Heart left ventricle (tissue), 16 donors: ENCODE measurements at places on chromosomes 2 and 18. TPM values are rescaled to one million over a fixed set of nuclear protein-coding genes. Genes with fewer than 3 reads are reported as not detected.

DNA sequence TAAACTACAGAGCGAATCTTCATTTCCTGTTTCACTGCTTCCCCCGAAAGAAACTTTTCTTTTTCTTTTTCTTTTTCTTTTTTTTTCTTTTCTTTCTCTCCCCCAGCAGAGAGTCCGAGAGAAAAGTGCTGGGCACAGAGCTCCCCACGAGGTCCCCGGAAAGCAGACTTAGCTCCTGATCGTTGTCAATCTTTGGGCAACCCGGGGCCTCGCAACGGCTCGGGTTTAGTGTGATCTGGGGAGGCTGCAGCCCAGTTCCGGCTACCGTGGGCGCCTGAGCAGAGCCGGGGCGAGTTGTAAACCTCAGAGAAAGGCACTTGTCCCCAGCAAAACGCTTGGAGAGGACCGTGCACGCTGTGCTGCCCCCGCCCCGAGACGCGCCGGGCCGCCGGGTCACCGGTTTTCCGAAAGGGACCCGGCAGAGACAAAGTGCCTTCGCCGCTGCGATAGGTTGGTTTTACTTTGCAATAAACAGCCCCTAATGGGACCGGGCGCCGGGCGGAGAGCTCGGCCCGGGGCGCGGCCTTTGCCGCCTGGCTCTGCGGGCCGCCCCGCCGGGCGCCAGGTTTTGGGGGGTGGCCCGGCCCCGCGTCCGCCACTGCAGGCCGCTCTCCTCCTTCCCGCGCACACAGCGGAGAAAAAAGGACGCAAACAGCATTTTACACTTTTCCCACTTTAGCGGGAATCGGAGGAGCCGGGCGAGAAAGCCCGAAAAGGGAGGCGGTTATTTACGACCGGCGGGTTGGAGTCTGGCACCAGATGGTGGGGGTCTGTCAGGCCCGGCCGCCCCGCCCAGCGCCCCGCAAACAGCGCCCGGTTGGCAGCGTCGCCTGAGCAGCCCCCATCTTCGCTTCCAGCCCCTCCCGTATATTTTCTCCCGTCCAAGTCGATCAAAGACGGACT, 136.0 kb downstream of the INSIG2 start:
- H3K4me3 ChIP-seq = peak overlapping the region; percentile 48
- peaks cover 86% of the 10 kb centered on the region for H3K27me3 ChIP-seq
- DNase-seq = no peak
- H3K27ac ChIP-seq = no peak overlapping the region
- no peaks in the 10 kb centered on the region for H3K36me3 ChIP-seq
- H3K4me1 ChIP-seq = peaks cover 10% of the 10 kb centered on the region

DNA sequence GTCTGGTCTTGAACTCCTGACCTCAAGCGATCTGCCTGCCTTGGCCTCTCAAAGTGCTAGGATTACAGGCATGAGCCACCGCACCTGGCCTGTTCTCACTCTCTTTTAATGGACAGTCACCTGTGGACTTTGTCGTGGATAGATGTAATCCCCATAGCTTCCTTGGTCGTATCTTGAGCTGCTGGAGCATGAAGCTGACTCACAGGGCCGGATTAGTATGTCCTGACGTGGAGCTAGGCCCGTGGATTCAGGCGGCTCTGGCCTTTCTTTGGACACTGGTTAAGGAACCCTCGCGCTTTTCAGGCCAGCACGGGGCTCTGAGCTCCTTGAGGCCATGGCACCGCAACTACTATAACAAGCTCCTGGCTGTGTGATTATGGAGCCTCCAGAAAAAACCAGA, 27.5 kb upstream of the GBX2 start:
- peaks cover 7% of the 10 kb centered on the region for H3K36me3 ChIP-seq
- DNase-seq = no peak
- H3K27ac ChIP-seq = no peak overlapping the region
- H3K4me3 ChIP-seq = no peak overlapping the region

DNA sequence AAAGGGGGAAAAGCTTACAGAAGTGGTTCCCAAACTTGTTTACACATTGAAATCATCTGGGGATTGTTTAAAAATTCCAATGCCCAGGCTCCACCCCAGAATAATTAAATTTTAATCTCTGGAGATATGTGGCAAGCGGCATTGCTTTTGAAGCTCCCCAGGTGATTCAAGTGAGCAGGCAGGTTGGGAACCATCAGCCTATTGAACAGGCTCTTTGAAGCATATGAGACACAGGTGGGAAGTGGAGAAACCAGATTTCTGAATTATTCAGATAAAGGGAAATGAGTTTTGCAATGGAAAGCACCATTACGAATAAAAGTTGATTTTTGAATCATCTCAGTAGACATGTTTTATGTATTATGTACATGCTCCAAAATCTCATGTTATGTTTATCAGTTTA, 57.6 kb upstream of the NOSTRIN start:
- no peak for DNase-seq
- H3K27ac ChIP-seq = no peak overlapping the region
- H3K4me1 ChIP-seq = peaks cover 6% of the 10 kb centered on the region
- no peaks in the 10 kb centered on the region for H3K27me3 ChIP-seq
- no peak overlapping the region for H3K4me3 ChIP-seq

DNA sequence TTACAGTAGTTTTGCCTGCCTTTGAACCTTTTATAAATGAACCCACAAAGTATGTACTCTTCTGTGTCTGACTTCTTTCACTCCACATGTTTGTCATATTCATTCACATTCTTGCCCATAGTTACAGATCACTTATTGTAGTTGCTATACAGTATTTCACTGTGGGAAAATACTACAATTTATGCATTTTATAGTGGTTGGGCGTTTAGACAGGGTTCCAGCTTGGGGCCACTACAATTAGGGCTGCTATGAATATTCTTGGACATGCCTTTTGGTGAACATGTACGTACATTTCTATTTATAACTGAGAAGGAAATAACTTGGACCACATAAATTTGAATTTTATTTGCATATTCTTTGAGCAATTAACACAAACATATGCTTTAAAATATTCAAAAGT, 15.4 kb upstream of the PMAIP1 start:
- no peak overlapping the region for H3K27ac ChIP-seq
- H3K4me1 ChIP-seq = no peaks in the 10 kb centered on the region
- H3K27me3 ChIP-seq = no peaks in the 10 kb centered on the region
- no peak for DNase-seq

GRCh38 chr2:60735496-60736250, 20.4 kb upstream of the PAPOLG start:
- no peak for DNase-seq
- no peak overlapping the region for H3K4me3 ChIP-seq
- no peaks in the 10 kb centered on the region for H3K4me1 ChIP-seq
- no peaks in the 10 kb centered on the region for H3K36me3 ChIP-seq

DNA sequence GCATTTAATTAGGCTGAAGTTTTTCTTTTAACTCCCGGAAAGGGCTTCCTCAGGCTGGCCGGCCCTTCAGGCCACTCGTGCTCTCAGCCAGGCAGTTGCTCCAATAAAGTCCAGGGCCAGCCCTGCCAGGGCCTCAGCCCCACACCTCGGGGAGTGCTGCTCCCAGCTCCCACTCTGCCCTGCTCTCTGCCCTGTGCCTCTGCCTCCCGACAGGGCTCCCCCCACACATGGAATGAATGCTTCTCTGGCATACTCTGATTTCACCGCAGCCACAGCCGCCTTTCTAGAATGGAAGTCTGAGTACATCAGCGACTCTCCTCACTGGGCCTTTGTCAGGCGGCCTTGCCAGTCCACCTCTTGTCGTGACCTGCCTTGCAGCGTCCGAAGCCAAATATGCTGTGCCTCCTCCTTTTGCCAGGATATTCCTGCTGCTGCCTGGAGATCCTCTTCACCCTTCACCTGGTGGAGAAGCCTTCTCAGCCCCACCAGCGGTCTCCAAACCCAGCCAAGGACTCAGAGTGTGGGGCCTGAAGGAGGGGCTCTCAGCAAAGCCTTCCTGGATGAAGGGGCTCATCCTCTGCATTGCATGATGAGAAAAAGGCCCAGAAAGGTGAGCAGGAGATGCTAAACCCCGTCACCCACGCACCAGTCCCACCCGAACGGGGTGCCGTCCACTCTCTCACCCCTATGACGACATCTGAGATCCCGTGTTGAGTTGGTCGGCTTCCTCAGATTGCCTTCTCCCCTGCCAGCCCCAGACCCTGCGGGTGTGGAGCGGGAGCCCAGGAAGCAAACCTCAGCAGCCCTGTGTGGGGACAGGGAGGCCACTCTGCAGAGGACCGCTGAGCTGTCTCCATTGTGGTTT, 472.7 kb upstream of the HS6ST1 start:
- no peaks in the 10 kb centered on the region for H3K36me3 ChIP-seq
- H3K4me3 ChIP-seq = no peak overlapping the region
- no peak for DNase-seq
- no peaks in the 10 kb centered on the region for H3K27me3 ChIP-seq
- H3K4me1 ChIP-seq = no peaks in the 10 kb centered on the region

GRCh38 chr2:156673333-156673615, 237.1 kb downstream of the GPD2 start:
- no peaks in the 10 kb centered on the region for H3K4me1 ChIP-seq
- no peaks in the 10 kb centered on the region for H3K27me3 ChIP-seq
- H3K27ac ChIP-seq = no peak overlapping the region
- H3K4me3 ChIP-seq = no peak overlapping the region

Gene RANBP2
- 52.5 TPM for total RNA-seq

Gene TMEM17
- 1.7 TPM for total RNA-seq

Gene LRP2
- total RNA-seq = not detected

Gene MDH1
- total RNA-seq = 1,550 TPM

Gene CRYBA2
- not detected for total RNA-seq
